Muscle of leg (tissue), 16 donors: ENCODE measurements at places on chromosomes 1 and 21.
A peak's percentile ranks its signal among the peaks of the same experiment; 100 is the strongest.

- no peak overlapping the region for H3K4me3 ChIP-seq
- peaks cover 7% of the 10 kb centered on the region for H3K27me3 ChIP-seq
- DNase-seq = no peak
- no peaks in the 10 kb centered on the region for H3K36me3 ChIP-seq
- H3K4me1 ChIP-seq = peaks cover 26% of the 10 kb centered on the region
Observed at GRCh38 chr1:7459914-7460313, 311.2 kb upstream of the VAMP3 start.

GRCh38 chr1:203462878-203463277 lies 12.7 kb upstream of the PRELP start:
- no peak overlapping the region for H3K4me3 ChIP-seq
- no peak for DNase-seq
- no peaks in the 10 kb centered on the region for H3K27me3 ChIP-seq
- H3K4me1 ChIP-seq = peaks cover 44% of the 10 kb centered on the region
- H3K27ac ChIP-seq = no peak overlapping the region

- peak overlapping the region; percentile 21 for H3K27ac ChIP-seq
- H3K36me3 ChIP-seq = no peaks in the 10 kb centered on the region
- H3K4me1 ChIP-seq = peaks cover 17% of the 10 kb centered on the region
- no peak overlapping the region for H3K4me3 ChIP-seq
- no peaks in the 10 kb centered on the region for H3K27me3 ChIP-seq
Observed at GRCh38 chr1:151547119-151547899, 7.2 kb downstream of the TUFT1 start.

- no peaks in the 10 kb centered on the region for H3K36me3 ChIP-seq
- no peak overlapping the region for H3K4me3 ChIP-seq
- H3K27me3 ChIP-seq = no peaks in the 10 kb centered on the region
- DNase-seq = no peak
- H3K4me1 ChIP-seq = peaks cover 51% of the 10 kb centered on the region
Observed at GRCh38 chr1:205519541-205520131, 15.2 kb downstream of the CDK18 start.
